ENCODE measurements at places on chromosomes 6 and 20.
A peak's percentile ranks its signal among the peaks of the same experiment; 100 is the strongest.

- no peak for DNase-seq
Measured at GRCh38 chr20:33728463-33728862, 3.3 kb upstream of the ZNF341 start.

- DNase-seq, result no peak
Measured at GRCh38 chr6:148105695-148106094, 236.9 kb upstream of the SASH1 start.

GRCh38 chr20:24950128-24950835 lies 1.2 kb downstream of the CST7 start:
- no peak for DNase-seq

- no peak for DNase-seq
Measured at GRCh38 chr6:2209226-2209809, 36.1 kb downstream of the GMDS start.

- DNase-seq, result no peak
Measured at GRCh38 chr6:21820442-21820841, 226.9 kb downstream of the SOX4 start.

- no peak for DNase-seq
Measured at GRCh38 chr6:22956029-22956681, 386.8 kb downstream of the HDGFL1 start.

GRCh38 chr6:45663251-45664221 lies 285.8 kb upstream of the SUPT3H start:
- DNase-seq, result peak; percentile 35

- DNase-seq, result no peak
Measured at GRCh38 chr6:88982720-88983119, 19.3 kb upstream of the RNGTT start.

GRCh38 chr6:6634735-6635075 lies 46.2 kb downstream of the LY86 start:
- no peak for DNase-seq

- DNase-seq, result no peak
Measured at GRCh38 chr6:298233-299103, 6.2 kb downstream of the DUSP22 start.

GRCh38 chr20:54995011-54995410 lies 519.6 kb downstream of the DOK5 start:
- DNase-seq, result no peak

- DNase-seq, result peak; percentile 16
Measured at GRCh38 chr20:62642666-62643520, 590 bp downstream of the SLCO4A1 start.

DNA sequence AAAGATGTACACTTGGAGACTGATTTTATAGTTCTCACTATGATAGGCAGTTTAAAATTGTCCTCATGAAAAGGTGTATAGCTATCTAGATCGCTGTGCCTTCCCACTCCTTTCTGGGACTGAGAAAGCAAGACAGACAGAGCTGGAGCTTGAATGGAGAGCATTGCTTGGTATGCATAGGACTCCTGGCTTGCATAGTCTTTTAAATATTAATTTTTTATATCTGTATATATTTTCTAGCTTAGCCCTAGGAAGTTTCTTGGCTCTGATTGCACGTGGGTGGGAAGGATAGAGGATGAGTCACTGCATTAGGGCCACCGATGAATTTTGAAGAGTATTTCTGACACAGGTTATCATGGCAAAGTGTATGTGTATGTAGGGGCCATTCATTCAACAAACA lies 150.0 kb upstream of the SPACA1 start:
- DNase-seq, result no peak

DNA sequence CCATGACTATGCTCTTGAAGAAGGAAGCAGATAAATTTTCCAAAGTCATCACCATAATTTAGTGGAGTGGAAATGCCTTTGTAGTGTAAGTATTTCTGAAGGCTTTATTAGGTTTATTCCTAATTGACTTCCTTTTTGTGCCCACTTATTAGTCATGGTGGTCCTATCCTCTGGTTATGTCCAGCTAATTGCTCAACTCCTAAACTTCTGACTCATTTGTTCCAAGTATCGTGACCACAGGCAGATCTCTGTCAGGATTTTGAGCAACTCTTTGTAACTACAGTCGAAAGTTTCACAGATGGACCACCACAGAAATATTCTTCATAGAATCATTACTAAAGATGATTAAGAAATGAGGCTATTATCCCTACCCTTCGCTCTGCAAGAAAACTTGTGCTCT lies 315.6 kb upstream of the PTCHD4 start:
- no peak for DNase-seq

- no peak for DNase-seq
Measured at GRCh38 chr20:54088430-54088829, 18.0 kb upstream of the BCAS1 start.

DNA sequence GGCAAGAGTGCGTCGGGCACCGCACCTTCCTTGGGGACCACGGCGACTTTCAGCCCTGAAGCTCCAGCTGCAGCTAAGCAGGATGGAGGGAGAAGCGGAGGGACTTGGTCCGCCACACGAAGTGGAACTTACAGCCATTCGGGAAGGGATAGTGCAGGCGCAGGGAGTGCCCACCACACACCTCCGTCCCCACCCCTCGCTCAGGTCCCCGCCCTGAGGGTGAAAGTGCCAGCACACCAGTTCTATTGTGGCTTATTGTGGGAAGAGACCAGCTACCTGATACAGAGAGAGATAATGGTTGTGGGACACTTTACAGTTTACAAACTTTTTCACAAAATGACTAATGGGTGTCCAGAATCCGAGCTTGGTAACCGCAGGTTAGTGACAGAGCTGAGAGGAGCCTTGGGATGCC lies 76.1 kb downstream of the IRF4 start:
- DNase-seq, result no peak

DNA sequence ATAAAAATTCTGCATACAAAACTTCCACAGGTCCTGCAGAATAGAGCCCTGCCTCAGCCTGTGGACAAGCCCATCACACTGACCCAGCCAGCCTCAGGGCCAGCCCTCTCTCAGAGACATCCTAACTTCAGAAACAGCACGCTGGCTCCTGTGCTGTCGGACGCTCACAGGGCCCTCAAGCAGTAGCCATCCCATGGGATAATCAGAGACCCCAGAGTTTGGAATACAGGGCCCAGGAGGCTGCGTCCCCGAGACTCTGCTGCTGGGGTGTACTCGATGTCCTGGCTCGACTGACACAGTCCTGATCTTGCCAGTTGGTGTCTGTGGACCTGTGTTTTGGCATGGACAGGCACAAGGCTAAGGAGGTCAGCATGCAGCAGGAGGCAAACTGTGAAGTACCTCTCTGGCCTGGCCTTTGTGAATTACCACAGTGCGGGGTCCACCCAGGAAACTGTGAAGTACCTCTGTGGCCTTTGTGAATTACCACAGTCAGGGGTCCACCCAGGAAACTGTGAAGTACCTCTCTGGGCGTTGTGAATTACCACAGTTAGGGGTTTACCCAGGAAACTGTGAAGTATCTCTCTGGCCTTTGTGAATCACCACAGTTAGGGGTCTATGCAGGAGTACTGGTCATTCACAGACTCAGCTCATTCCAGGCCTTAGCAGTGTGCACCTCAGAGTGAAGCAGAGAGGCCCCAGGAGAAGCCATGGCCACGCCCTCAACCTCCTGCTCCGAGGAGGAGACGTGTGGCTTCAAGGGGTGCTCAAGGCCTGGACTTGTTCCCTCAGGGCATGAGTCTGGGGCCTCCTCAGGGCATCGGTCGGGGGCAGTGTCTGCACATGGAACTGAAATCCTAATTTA lies 212.4 kb downstream of the SYNDIG1 start:
- DNase-seq, result no peak

GRCh38 chr20:52104546-52105441 lies 86.8 kb downstream of the ZFP64 start:
- DNase-seq, result no peak

DNA sequence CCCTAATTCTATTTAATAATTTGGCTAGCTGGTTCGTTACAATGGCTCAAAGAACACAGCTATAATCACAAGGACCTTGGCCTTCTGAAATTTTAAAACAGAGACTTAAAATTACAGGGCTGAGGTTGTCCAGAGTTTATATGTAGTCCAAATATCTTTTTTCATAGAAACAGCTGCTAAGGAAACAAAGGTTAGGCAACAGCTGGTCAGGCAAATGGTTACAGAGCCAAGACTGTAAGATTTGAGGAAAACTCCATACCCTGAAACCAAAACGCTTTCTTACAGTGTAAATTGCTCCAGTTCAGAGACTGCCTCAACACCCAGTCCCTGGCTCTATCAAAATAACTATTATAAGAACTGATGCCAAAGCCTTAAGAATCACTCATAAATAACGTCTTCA lies 9.7 kb upstream of the ARHGAP18 start:
- DNase-seq, result no peak

GRCh38 chr20:50111120-50111828 lies 1.7 kb downstream of the UBE2V1 start:
- no peak for DNase-seq

- DNase-seq, result no peak
Measured at GRCh38 chr6:35166520-35166919, 25.4 kb upstream of the TCP11 start.

GRCh38 chr6:134632024-134632423 lies 314.1 kb upstream of the SGK1 start:
- DNase-seq, result no peak

GRCh38 chr6:131048933-131049515 lies 14.0 kb downstream of the EPB41L2 start:
- no peak for DNase-seq

DNA sequence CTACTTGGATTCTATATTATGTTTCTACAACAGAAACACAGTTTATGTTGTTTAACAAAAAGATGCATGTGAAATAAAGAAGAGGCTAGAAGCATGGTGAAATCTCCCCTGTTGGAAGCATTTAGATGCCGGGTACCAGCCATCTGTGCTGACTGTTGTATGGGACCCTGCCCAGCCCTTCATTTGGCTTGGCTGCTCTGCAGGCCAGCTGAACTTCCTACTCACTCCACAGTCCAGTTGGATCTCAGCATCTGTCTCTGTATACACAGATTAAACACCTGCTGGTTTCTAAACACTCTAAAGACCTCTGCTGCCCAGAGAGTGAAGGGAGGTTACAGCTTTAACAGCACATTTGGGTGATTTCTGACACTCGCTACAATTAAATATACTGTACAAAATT lies 228.3 kb downstream of the SLC35F1 start:
- no peak for DNase-seq

- no peak for DNase-seq
Measured at GRCh38 chr6:6434723-6435122, 114.3 kb upstream of the F13A1 start.

DNA sequence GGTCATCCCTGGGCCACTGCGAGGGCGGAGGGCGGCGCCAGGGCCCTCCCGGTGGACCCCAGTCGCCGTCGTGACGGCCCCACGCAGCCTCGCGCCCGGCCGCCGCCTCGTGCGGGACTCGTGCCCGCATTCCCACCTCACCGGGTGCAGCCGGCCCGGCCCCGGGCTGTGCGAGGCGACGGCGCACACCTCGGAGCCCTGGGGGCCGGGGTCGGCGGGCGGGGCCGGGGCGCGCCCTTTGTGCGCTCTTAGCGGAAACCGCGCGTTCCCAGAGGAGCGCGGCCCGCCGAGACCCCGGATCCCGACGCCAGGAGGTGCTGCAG lies 5.5 kb upstream of the DLL1 start:
- no peak for DNase-seq

DNA sequence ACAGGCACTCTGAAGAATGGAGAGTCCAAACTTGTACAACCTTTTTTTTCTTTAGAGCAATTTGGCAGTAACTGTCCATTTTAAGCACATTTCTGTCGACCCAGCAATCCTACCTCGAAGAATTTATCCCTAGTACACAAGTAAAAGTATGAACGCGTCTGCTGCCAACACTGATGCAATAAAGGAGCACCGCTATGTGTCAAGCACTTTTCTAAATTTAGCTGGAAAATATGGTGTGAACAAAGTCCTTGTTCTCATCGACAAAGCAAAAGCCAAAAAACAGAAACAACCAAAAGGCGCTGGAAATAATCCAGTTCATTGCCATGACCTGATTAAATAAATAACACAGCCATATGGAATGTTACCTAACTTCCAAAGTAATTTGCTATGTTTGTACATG lies 1.1 kb downstream of the DPM1 start:
- no peak for DNase-seq

DNA sequence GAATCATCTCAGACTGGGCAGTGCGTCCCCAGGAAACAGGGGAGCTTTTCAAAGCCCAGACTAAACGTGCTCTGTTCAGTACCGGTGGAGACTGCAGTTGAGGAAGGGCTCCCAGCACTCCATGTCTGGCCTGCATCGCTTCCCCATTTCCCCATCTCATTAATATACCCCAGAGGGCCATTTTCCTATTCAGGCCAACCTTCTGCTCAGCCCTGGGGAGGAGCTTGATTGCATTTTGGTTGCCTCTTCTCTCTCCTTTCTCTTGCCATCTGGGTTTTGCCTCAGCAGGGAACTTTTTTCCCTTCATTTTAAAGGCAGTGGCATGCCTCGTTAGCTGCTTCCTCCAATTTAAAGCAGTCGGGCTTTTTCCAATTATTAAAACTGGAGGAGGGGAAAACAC lies 394.3 kb upstream of the SOX4 start:
- no peak for DNase-seq

DNA sequence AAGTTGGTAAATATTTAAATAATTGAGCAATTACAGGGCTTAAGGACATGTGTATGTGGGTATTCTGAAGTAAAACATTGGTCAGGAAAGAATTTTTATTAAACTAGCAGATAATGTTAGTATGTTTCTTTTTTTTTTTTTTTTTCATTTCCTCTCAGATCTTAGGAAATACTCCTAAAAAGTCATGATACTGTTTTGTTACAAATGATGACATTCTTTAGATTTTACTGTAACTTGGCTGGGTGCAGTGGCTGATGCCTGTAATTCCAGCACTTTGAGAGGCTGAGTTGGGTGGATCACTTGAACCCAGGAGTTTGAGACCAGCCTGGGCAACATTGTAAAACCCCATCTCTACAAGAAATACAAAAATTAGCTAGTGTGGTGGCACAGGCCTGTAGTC lies 41.5 kb downstream of the CDC40 start:
- no peak for DNase-seq

DNA sequence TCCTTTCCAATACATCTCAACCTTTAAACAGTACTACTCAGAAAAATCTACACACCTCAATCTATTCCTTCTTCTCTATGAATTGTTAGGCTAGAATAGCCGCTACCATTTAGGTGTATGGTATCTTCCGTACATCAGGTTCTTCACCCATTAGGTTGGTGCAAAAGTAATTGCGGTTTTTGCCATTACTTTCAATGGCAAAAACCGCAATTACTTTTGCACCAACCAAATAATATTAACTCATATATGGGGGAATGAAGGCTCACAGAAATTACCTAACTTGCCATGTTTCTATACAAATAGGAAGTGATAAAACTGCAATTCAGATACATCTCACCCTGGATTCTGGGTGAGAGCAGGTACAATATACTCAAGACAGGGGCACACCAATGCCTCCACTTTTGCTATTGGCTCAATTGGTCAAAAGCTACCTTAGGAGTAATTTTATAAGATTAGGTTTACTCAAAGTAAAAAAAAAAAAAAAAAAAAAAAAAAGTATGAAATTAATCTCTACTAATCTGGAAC lies 37.7 kb upstream of the ARHGAP18 start:
- DNase-seq, result no peak

GRCh38 chr6:3383525-3383924 lies 73.3 kb downstream of the SLC22A23 start:
- DNase-seq, result no peak
